ENCODE measurements at places on chromosomes 16 and 17.

DNA sequence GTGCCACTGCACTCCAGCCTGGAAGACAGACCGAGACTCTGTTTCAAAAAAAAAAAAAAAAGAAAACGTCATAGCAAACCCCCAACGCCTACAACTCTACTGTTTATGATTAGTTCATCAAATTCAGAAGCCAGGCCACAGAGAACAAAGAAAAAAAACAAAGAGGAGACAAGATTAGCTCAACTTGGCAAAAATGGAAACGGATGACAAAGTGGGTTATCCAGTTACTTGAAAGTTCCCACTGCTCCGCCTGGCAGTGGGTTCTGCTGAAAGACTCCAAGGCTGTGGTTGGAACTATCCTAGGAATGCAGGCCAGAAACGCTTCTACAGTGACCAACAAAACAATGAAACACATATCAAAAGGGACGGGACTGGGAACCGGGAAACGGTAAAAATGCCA is 53.1 kb downstream of the MRM3 start:
- no peak for DNase-seq

GRCh38 chr17:67415291-67415690 is 38.2 kb downstream of the PITPNC1 start:
- DNase-seq: no peak

DNA sequence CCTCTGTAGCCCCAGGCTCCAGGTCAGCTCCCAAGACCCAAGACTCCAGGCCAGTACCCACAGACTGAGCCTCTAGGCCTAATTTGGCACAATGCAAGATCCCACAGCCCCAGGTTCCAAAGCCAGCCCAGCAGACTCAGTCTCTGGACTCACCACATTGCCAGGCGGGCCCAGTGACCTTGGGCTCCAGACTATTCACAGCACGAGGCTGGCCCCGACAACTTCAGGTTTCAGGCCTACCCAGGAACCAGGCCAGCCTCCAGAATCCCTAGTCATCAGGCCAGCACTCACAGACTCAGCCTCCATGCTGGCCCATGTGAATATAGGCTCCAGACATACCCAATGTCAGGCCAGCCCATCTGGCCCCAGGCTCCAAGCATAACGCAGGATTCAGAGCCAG is 103.8 kb downstream of the CEP112 start:
- no peak for DNase-seq

GRCh38 chr17:48749621-48750553 is 21.3 kb upstream of the HOXB13 start:
- DNase-seq: no peak

- DNase-seq: no peak
Observed at GRCh38 chr17:44766409-44767038, 7.7 kb downstream of the ADAM11 start.

GRCh38 chr16:75250809-75251279 is 580 bp downstream of the BCAR1 start:
- DNase-seq: no peak

GRCh38 chr17:77891602-77892001 is 66.9 kb upstream of the TNRC6C start:
- DNase-seq: no peak

DNA sequence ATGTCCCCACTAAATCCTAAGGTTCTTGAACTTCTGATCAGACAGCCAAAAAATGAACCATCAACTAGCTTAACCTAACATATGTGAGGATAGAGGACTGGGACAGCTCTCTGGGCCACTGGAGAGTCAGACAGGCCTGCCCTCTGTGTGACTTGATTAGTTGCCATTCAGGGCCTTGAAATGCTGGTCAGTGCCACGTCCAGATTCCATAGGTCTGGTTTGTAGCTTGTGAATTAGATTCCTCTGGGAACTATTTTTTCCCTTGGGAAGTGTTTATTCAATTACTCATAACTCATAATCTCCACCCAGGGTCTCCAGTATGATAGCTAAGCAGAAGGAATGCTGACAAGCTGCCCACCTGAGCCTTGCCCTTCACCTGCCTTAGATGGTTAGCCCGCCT is 48.2 kb downstream of the IGF2BP1 start:
- no peak for DNase-seq

DNA sequence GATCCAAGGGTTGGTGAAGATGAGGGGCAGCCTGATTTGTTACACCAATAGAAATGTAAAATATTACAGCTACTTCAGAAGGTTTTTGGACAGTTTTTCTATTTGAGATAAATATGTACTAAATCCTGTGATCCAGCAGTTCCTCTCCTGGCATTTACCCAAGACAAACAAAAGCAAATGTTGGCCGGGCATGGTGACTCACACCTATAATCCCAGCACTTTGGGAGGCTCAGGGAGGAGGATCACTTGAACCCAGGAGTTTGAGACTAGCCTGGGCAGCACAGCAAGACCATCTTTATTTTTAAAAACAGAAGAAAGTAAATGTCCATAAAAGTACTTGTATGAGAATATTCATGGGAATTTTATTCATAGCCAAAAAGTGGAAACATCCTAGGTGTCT is 64.8 kb upstream of the MRC2 start:
- DNase-seq: no peak

DNA sequence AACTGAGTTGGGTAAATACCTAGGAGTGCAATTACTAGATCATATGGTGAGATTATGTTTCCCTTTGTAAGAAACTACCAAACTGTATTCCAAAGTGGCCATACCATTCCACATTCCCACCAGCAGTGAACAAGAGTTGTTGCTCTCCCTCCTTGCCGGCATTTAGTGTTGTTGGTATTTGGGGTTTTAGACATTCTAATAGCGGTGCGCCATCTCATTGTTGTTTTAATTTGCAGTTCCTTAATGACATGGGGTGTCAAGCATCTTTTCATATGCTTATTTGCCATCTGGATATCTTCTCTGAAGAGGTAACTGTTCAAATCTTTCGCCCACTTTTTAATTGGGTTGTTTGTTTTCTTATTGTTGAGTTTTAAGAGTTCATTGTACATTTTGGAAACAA is 164.2 kb upstream of the LHX1 start:
- DNase-seq: no peak

DNA sequence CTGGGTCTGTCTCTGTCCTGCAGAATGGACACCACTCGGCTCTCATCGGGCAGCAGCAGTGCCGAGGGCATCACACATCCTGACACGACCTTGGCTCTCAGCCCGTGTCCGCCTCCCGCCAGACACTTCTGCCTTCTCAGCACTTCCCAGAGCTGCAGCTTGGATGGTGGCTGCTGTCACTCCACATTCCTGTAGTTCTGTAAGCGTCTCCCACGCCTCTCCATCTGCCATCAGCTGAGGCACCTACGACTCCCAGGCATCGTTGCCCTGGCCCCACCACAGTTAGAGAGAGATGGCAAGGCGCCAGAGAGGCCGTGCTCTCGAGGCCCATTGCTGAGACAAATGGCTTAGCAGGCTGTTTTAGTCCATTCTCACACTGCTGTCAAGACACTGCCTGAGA is 195.9 kb upstream of the CHMP6 start:
- no peak for DNase-seq

- DNase-seq: no peak
Observed at GRCh38 chr16:70018254-70018653, 67.1 kb downstream of the CLEC18A start.

DNA sequence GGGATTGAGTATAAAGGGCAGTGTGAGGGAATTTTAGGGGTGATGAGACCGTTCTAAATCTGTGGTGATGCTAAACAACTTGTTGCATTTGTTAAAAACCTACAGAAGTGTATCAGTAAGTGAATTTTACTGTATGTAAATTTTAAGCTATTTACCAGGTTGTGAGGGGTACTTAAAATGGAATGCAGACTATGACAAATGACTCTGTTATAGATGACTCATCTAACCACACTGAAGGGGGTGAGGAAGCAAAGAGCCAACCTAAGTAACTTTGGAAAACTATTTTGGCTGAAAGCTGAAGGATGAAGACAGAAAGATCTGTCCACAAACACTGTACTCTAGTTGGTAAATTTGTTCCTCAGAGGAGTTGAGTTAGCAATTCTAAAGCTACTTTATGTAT is 5.3 kb upstream of the MKS1 start:
- no peak for DNase-seq

DNA sequence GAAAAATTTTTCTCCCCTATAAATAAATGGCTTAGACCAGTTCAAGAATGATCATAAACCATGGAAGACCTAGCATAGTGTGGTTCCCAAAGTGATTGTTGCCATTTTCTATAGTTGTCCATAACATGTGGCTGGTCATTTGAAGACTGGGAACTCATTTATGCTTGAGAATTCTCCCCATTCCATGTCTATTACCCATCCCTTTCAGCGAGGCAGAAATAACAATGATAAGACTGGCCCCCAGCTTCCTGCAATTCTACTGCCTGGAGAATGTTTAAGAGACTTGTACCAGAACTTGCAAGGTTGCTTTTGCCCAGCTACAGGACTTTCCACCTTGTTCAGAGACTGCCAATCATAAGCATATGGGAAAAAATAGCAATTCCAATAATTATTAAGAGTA is 146.5 kb upstream of the CDH11 start:
- no peak for DNase-seq

GRCh38 chr17:35423761-35424160 is 8.5 kb downstream of the SLFN12 start:
- DNase-seq: no peak
